NCI-H2081 (cell line): ENCODE measurements at places on chromosomes 7 and 10.

DNA sequence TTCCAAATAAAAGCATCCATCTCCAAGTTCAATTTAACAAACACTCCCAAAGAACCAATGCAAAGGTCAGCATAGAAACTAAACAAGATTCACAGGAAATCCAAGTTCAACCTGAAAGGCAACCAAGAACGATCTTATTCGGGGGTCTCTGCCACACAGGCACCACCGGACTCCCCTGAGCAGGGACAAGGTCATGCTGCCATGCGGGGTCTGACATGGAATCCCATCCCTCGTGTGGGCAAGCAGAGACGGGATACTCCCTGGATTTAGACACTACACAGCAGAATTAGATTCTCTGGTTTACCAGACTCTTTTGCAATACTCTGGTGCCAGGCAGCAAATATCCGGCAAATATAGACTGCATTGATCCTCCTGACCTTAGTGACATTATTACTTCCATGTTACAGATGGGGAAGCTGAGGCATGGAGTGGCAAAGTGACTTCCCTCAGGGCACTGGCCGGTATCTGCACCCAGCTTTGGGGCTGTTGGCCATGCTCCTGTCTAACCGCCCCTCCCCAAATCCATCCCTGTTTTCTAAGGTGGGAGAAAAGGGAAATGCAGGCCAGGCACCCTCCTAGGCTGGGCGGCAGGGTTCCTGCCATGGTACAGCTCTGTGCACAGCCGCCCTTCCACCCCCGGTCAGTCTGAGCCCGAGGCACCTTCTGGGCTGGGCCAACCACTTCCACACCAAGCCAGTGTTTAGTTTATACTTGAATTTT lies 111.8 kb downstream of the VIPR2 start:
- no peak for DNase-seq

GRCh38 chr10:86388119-86388704 lies 21.6 kb upstream of the GRID1 start:
- DNase-seq, result no peak

DNA sequence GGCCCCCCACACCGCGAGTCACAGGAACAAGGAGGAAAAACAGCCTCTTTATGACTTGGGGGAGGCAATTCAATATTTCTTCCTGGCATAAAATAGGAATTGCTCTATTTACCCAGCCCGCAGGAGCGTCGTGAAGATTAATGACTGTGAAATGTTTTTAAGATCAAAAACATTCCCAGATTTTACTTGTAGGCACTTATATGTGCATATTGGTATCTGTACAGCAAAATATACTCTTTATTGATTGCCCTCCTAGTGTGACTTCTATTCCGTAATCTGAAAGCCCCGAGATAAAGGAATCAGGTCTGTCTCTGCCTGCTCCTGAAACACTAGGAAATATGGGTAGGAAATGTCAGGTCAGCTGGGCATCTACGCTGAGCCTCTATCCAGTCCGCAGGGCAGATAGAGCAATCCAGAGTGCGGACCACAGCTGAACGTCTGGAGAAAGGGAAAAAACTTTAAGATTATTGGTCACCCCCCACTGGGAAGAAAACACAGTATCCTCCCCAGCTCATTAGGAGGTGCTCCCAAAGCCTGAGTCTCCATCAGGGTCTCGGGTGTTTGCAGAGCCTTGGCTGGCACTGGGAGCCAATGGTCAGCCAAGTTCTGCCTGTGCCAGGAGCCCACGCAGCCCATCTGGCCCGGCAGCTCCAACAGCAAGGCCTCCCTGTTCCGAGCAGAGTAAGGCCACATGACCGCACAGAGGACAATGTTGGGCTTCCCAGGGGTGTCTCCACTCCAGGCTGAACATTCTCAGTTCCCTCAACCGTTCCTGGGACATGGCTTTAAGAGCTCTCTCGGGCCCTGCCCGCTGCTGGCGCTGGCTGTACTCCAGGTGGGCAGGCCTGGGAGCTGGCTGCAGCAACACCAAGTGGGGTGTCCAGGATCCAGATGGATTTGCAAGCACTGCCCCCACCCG lies 7.7 kb downstream of the CTBP2 start:
- DNase-seq, result peak; percentile 36

- no peak for DNase-seq
Observed at GRCh38 chr10:79407811-79408795, 37.3 kb downstream of the ZCCHC24 start.

DNA sequence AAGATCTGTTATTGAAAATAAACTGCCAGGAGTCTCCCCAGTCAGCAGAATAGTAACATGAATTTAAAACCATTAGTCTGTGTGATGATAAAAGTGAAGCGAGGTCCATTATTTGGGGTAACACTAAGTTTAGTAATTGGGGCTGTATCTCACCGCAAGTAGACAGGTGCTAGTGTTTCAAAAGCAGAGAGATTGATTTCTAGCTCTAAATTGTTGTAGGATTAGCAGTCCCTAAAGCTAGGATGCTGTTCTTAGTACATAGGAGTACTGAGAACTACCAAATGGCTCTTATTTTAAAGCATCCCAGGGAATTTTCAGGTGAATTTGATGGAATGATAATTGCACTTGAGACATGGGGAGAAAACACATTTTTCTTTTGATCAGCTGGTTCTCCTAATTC lies 70.5 kb downstream of the CPED1 start:
- DNase-seq, result no peak

GRCh38 chr10:58570307-58570723 lies 57.6 kb downstream of the BICC1 start:
- no peak for DNase-seq

DNA sequence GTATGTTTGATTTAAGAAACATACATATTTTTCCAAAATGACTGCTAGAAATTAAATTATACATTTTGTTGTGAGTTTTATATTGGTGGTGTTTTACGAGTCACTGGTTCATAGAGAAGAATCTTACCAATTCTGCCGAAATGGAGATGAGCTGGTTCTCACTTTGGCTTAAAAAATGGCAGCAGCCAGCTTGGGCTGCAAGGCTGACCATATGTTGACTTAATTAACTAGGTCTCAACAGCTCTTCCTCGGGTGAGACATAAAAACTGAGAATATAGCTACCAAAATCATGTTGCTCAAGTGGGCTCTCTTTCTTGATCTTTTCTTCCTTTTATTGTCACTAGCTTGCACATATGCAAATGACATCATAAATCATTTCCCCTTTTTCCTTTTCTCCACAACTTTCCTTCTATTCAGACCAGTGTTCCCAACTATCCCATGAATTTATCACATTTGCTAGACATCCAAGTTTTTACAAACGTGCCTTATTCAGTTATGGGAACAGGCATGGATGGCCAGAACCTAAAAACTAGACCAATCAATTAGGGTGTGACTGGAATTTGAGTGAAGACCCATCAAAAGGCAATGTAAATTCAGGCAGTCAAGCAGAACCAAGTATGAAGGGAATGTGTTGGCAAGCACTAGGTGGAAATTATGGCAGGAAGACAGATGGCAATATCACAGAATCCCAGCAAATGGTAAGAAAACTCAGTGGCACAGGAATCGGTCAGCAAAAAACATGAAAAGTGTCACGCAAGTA lies 6.4 kb upstream of the TSPAN12 start:
- no peak for DNase-seq

- no peak for DNase-seq
Observed at GRCh38 chr10:83248106-83248631, 891.1 kb upstream of the GHITM start.

- DNase-seq, result no peak
Observed at GRCh38 chr10:102777711-102778453, 34.1 kb downstream of the WBP1L start.

GRCh38 chr7:44748948-44749731 lies 493 bp downstream of the ZMIZ2 start:
- DNase-seq, result peak; percentile 87

- no peak for DNase-seq
Observed at GRCh38 chr7:55489552-55489951, 82.8 kb downstream of the VOPP1 start.

- DNase-seq, result no peak
Observed at GRCh38 chr10:129605266-129605985, 138.4 kb downstream of the MGMT start.

GRCh38 chr7:92661651-92662050 lies 71.5 kb upstream of the FAM133B start:
- no peak for DNase-seq

DNA sequence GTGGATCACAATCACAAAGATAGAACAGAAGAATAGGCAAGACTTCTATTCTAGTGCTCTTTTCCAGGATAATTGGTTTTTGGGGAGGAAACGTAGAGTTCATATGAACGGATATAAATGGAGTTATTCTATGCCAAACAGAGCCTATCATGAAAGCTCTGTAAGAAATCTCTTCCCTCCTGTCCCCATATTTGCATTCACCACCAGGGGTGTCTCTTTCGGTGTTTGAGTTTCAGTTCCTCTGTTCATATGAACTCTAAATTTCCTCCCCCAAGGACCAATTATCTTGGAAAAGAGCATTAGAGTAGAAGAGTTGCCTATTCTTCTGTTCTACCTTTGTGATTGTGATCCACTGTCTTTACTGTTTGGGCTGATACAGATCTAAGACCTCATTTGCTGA lies 48.3 kb upstream of the CDC14C start:
- DNase-seq, result no peak

DNA sequence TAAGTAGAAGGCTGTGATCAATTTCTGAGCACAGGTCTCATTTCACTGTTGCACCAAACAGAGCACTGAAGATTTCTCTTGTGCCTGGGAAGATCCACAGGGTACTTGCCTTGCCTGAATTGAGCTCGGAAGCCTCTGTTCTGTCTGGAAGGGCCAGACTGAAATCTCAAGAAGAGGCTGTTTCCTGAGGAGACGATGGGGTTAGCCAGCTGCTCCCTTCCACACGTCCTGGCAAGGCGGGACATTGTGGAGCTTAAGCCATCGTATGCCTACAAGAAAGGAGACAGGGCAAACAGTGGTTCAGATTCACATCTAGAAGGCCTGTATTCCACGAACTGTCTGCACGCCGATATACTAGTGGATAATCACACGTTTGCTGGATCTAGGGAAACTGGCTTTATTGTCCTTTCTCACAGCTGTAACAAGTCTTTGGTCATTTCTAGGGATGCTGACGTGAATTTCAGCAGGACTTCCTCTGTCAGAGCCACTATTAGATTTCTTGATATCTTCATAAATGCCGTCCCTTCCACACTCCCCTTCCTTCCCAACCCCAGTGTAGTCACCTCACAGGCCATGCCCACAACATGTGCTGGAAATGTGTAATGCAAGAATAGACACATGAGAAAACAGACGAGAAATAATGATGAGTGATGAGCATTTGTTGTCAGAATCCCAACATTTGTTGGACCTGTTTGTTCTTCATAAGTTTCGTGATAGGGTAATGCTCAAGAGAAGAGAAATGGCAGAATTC lies 137.2 kb upstream of the RSU1 start:
- no peak for DNase-seq

DNA sequence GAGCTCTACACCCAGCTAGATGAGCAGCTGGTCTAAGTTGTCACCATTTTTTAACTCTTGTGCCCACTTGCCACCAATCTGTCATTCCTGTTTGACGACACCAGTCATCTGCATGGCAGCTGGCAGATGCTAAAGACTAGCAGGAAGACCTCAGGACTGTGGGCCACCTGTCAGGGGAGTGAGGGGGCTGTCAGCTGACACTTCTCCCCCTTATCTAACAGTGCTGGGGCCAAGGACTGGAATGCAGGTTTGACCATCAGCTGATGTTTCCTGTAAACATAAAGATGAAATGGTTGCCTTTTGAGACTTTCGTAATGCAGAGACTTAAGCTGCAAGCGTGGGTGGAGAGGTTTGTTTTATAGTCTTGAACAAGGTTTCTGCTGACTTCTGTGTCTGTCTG lies 93.5 kb downstream of the WNT2 start:
- DNase-seq, result no peak

DNA sequence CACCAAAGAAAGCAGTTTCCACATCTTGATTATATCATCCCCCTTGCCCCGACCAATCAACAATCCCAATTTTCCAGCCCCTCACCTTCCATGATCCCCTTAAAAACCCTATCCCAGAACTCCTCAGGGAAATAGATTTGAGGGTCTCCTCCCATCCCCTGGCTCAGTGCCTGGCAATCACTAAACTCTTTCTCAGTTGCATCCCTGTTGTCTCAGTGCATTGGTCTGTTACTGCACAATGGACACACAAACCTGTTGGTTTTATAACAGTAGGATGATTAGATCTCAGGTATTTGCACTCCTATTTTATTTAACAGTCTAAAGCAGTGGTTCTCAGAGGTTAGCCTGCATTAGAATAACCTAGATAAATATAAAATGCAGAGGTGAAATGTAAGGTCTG lies 45.2 kb upstream of the RELN start:
- no peak for DNase-seq

GRCh38 chr10:60312818-60313588 lies 76.7 kb downstream of the ANK3 start:
- no peak for DNase-seq

DNA sequence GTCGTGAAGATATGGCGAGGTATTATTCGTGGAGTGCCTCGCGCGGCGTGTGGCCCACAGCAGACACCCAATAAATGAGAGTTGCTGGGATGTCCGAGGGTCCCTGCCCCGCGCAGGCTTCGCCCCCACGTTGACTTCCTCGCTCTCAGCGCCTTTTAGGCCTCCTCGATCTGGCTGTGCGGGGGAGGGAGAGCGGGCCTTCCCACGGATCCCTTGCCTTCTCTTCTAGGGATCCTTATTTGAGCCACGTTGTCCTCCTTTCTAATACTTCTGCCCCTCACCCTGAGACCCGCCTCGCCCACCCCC lies 660 bp downstream of the VCL start:
- no peak for DNase-seq

- DNase-seq, result no peak
Observed at GRCh38 chr7:157550300-157551275, 213.8 kb downstream of the DNAJB6 start.

- no peak for DNase-seq
Observed at GRCh38 chr7:71560354-71560995, 428.5 kb downstream of the GALNT17 start.

GRCh38 chr10:58384095-58384494 lies 1.1 kb upstream of the TFAM start:
- no peak for DNase-seq

DNA sequence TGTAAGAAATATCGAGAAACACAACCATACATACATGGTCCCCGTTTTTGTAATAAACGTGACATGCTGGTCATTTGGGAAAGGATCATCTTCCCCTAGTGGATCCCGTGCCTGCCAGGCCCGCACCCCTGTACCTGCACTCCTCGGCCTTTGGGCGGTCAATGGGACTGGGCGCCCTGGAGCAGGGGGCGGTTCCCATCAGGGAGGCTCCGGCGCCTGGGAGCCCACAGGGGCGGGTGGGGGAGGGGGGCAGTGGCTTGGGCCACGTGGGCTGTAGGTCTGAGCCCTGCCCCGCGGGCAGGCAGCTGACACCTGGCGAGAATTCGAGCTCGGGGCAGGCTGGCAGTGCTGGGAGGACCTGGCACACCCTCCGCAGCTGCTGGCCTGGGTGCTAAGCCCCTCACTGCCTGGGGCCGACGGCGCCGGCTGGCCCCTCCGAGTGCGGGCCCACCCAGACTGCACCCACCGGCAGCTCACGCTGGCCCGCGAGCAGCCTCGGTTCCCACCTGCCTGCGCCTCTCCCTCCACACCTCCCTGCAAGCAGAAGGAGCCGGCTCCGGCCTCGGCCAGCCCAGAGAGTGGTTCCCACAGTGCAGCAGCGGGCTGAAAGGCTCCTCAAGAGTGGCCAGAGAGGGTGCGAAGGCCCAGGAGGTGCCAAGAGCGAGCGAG lies 361.6 kb upstream of the GRM3 start:
- DNase-seq, result no peak
